ENCODE measurements at places on chromosomes 6 and 20. TPM values are rescaled to one million over a fixed set of nuclear protein-coding genes. Genes with fewer than 3 reads are reported as not detected.

Gene COX7A2
- total RNA-seq: 297 TPM

Gene FAXC
- 7.3 TPM for total RNA-seq

Gene HSPA12B
- total RNA-seq: 0.43 TPM

Gene MYCT1
- not detected for total RNA-seq

Gene ABHD16B
- total RNA-seq: not detected

Gene TMEM63B
- total RNA-seq: 13.6 TPM

Gene BHLHE23
- not detected for total RNA-seq

Gene NOX3
- total RNA-seq: not detected

Gene TSBP1
- not detected for total RNA-seq

Gene FOXS1
- total RNA-seq: 0.32 TPM

Gene PHACTR1
- not detected for total RNA-seq

Gene SYNDIG1
- 1.6 TPM for total RNA-seq

Gene CRIP3
- 0.45 TPM for total RNA-seq

Gene CHRNA4
- total RNA-seq: 0.35 TPM

Gene OXT
- not detected for total RNA-seq

Gene GTF3C6
- total RNA-seq: 103 TPM

Gene FRK
- total RNA-seq: 1.4 TPM

Gene BPIFB1
- total RNA-seq: 0.06 TPM

Gene PRSS35
- total RNA-seq: 0.05 TPM

Gene MPIG6B
- total RNA-seq: not detected

Gene PSMB8
- total RNA-seq: 21.0 TPM

Gene GPR6
- not detected for total RNA-seq

Gene PHF20
- total RNA-seq: 37.0 TPM

Gene FAM184A
- not detected for total RNA-seq

Gene C20orf202
- not detected for total RNA-seq

Gene CDSN
- not detected for total RNA-seq

Gene ACSS1
- 17.1 TPM for total RNA-seq

Gene TINAG
- total RNA-seq: not detected

Gene EYS
- total RNA-seq: 0.02 TPM

Gene BPIFB4
- not detected for total RNA-seq

Gene KCNQ5
- 1.5 TPM for total RNA-seq

Gene UBE2C
- 240 TPM for total RNA-seq

Gene SEMG1
- not detected for total RNA-seq

Gene METTL24
- total RNA-seq: not detected

Gene CFAP206
- total RNA-seq: 0.06 TPM

Gene HLA-DQB2
- not detected for total RNA-seq

Gene SDC4
- 105 TPM for total RNA-seq

Gene SIGLEC1
- not detected for total RNA-seq

Gene AVP
- not detected for total RNA-seq

Gene HAO1
- total RNA-seq: not detected

Gene HLA-DPB1
- total RNA-seq: not detected

Gene FRS3
- 2.2 TPM for total RNA-seq

Gene MRAP2
- total RNA-seq: 1.8 TPM

Gene MRPL2
- 52.9 TPM for total RNA-seq

Gene BRD2
- 139 TPM for total RNA-seq

Gene STAU1
- 71.1 TPM for total RNA-seq

Gene RWDD2A
- 1.4 TPM for total RNA-seq

Gene HLA-E
- total RNA-seq: 56.6 TPM

Gene COL9A3
- 0.70 TPM for total RNA-seq

Gene ZHX3
- 7.1 TPM for total RNA-seq

Gene FAM209B
- total RNA-seq: 0.40 TPM

Gene PRICKLE4
- total RNA-seq: 1.2 TPM
